ENCODE measurements at places on chromosomes 6 and 20.

DNA sequence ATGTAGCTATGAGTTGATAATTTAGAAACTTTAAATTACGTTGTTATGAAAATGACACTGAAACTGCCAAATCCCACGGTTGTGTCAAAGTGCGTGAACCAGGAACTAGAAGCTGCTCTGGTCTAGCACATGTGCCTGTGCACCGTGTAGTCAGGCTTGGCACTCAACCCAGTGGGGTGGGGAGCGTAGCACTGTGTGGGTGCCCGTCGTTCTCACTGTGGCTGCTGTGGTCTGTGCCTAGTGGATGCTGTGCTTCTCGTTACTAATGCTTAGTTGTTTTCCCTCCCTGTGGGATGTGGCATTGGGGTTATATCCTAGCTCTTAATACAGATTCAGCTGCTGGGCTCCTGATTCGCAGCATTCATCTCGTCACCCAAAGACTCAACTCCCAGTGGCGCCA lies 46.2 kb upstream of the ADIG start:
- no peak for DNase-seq

DNA sequence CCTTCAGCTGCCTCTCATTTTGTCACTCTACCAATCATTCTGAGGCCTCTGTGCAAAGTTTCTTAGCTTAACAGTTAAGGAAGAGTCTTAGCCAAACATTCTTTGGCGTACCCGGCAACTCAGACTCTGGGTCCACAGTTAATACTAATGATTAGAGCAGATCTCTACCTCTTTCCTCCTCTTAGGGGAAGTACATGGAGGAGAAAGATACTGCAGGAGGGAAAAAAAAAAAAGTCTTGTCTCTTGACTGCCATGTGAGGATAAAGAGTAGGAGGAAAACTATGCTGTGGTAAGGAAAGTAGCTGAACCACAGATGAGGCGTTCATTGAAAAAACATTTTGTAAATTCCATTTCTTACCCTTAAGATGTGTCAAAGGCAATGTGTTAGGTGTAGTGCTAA lies 44.0 kb upstream of the MARCKS start:
- no peak for DNase-seq

- DNase-seq: no peak
Observed at GRCh38 chr6:47483516-47483852, 5.9 kb downstream of the CD2AP start.

GRCh38 chr6:169893624-169894023 lies 142.2 kb downstream of the ERMARD start:
- no peak for DNase-seq

GRCh38 chr6:26034905-26035304 lies 52.3 kb upstream of the HFE start:
- DNase-seq: no peak

DNA sequence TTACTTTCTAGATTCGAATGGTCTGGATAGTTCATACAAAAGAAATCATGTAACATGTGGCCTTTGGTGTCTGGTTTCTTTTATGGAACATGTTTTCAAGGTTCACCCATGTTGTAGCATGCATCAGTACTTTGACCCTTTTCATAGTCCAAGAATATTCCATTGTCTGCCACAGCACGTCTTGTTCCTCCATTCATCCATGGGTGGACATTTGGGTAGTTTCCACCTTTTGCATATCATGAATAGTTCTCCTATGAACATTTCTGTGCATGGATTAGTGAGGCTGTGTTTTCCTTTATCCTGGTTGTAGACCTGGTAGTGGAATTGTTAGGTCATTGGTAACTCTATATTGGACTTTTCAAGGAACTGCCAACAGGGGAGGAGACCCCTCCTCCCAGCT lies 31.7 kb downstream of the GSTA3 start:
- no peak for DNase-seq

DNA sequence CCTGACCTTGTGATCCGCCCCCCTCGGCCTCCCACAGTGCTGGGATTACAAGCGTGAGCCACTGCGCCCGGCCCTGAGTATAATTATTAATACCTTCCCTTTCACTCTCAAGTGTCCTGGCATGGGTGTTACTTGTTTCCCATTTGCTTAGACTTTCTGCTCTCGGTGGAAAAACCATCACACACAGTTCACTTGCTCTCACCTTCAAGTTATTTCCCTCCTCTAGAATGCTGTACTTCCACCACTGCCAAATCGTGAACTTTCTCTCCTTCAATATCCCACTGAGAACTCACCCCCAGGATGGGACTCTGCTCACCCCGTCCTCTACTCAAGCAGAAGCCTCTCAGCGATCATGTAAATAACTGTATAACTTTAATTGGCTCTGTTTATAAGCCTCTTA lies 4.6 kb upstream of the HIVEP1 start:
- no peak for DNase-seq
